GM04504 (cell line): ENCODE measurements at places on chromosomes 12 and 14.

GRCh38 chr14:24317141-24317928, 6.0 kb downstream of the LTB4R start:
- no peak for DNase-seq

DNA sequence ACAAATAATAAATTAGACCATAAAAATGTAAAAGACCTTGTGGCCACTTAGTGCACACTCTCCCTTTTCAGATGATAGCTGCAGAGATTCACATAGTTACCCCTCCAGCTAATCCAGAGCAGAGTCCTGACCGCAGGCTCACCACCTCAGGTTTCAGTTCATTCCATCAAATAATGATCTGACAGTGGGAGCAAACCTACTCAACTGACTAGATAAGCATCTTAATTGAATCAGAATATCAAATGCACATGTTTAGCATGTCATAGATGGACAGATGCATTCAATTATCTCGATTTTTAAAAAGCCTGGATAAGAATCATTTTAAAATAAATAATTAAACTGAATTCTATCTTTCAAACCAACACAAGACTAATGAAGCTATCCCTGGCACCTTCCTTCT, 242.3 kb upstream of the PDZRN4 start:
- no peak for DNase-seq

DNA sequence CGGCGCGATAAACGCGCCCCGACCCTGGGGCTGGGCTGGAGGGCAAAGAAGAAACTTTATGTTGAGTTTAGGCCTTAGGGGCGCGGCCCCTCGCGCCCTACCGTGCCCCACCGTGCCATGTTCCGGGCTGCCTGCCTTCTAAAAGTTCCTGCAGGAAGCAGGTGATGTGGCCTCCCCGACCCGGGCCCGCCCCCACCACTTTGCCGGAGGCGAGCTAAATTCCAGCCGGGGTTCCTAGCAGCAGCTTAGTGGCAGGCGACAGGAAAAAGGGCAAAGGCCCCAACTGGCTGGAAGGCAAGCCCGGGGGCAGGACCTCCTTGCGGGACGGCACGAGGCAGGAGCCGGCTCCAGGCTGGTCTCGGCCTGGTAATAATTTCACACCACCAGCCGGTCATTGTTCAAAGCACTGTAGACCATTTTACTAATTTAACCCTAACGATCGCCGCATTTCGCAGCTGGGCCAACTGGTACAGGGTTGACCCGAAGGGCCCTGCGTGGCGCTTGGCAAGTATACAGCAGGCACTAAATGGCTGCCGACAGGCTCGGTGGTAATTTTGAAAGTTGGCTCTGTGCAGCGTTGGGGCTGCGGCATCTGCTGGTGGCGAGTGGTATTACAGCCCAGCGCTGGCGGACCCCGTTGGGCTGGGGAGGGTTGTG, 895 bp upstream of the CCDC88C start:
- DNase-seq: peak; percentile 7

GRCh38 chr12:78081590-78082314, 251.1 kb downstream of the NAV3 start:
- no peak for DNase-seq

DNA sequence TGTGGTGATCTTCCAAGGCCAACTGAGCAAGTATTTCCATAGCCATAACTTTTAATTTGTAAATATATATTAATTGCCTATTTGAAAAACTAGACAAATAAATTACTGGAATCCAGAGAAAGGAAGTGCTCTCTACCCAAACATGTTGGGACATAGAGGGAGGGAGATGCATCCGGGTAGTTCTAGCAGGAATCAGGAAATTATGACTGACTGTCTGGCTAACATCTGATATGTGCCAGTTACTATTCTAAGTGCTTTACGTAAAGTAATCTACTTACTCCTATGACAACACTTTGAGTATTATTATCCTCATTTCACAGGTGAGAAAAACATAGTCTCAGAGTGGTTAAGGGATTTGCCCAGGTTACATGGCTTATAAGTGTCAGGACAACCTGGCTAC, 147.7 kb upstream of the VASH1 start:
- DNase-seq: no peak

- DNase-seq: no peak
Observed at GRCh38 chr12:50018968-50019367, 6.3 kb downstream of the RACGAP1 start.

- no peak for DNase-seq
Observed at GRCh38 chr14:91373591-91374254, 43.9 kb downstream of the CCDC88C start.

DNA sequence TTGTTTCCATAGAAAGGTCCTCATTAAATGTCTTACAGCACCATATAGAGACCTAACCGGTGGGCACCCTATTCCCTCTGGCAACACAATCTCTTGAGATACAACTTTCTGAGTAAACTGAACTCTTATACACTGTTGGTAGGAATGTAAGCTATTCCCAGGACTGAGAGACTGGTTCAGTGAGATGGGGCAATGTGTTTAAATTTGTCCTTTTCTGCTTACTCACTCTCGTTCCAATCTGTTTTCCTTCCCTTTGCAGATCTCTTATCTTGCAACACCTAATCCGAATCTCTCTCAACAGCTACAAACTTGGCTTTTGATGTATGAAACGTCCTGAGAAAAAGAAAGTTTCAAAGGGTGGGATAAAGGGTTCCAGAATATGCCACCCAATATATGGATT, 26.1 kb upstream of the ETV6 start:
- DNase-seq: no peak

- peak; percentile 80 for DNase-seq
Observed at GRCh38 chr12:104263580-104264358, 39.8 kb upstream of the EID3 start.

DNA sequence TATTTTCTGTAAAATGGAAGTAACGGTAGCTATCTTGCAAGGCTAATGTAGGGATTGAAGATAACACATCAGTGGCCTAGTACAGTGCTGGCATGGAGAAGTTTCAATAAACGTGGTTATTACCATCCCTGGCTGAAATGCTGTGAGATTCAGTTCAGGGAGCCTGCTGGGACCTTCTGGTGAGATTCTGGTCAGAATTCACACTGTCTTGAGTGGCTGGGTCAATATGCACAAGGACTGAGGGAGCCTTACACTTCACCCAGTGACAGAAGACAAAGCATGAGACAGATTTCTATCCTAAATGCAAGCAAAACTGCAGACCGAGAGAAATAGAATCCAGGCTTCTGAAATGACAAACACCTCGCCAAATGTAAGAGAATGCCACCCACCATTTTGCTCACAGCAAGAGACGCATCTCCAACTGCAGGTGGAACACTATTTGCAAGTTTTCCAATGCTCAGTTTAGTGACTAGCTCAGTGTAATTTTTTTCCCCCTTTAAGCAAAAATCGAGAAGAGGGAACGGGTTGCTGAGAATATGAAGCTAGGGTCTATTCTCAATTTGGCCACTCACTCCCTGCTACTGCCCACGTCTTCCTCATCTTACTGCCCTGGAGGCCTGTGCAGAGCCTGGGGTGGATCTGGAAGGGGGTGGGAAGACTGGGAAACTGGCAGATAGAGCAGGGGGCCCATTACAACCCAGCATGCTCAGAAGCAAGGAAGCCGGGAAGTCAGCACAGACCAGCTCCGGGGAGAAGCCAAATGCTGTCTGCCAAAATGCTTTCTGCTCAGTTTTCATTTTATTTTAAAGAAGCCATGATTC, 201.3 kb downstream of the TTC7B start:
- DNase-seq: no peak

- DNase-seq: no peak
Observed at GRCh38 chr14:67018720-67019119, 170.5 kb upstream of the GARIN2 start.
